ENCODE measurements at places on chromosomes 7 and 10.

DNA sequence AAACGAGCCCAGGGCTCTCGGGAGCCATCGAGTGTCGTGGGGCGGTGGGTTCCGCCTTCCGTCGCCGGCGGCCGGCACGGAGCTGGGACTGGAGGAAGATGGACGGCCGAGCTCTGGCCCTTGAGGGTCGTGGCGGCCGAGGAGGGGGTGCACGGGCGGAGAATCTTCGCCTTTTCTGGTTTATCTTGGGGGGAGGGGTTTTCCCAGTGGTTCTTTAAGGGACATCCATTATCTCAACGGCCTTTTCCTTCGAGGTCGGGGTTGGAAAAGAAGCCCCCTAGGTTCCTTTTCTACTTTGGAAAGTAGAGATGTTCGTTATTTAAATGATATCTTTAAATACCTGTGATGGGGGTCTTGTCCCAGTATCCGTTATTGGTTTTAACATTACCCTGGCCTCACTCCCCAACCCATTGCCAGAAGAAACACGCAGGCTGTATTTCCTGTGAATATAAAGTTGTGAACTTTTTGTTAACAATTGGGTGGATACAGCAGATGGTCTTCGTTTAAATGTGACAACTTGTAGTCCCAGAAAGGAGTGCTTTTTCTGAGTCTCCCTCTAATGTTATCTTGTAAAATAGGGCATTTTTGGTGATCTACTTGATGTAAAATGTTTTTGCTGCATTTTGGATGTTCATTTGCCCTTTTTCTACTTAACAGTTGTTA, 765 bp downstream of the CCAR1 start:
- DNase-seq: no peak

DNA sequence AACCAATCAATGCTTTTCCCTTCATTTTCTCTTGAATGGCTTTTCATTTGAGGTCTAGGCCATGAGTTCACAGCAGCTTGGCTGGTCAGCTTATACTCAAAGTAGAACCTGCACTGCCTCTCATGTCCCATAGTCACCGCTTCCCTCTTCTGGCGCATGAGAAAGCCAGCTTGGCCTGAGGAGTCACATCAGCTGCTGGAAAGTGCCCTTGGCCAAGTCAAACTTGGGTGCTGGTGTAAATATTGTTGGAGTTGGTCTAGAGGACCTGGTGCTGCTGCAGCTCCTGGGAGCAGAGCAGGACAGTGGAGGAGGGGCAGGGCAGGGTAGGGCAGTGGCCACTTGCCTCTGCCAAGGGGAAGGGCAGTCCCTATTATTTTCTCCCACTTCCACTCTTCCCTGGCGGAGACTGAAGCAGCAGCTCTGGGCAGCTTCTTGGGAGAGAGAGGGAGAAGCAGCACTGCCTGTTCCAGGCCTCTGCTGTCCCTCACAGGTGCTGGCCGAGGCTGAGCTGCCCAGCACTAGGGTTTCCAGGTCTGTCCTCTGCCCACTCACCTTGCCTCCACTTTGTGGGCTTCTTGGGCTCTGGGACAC, 12.8 kb downstream of the UBE2D4 start:
- no peak for DNase-seq

DNA sequence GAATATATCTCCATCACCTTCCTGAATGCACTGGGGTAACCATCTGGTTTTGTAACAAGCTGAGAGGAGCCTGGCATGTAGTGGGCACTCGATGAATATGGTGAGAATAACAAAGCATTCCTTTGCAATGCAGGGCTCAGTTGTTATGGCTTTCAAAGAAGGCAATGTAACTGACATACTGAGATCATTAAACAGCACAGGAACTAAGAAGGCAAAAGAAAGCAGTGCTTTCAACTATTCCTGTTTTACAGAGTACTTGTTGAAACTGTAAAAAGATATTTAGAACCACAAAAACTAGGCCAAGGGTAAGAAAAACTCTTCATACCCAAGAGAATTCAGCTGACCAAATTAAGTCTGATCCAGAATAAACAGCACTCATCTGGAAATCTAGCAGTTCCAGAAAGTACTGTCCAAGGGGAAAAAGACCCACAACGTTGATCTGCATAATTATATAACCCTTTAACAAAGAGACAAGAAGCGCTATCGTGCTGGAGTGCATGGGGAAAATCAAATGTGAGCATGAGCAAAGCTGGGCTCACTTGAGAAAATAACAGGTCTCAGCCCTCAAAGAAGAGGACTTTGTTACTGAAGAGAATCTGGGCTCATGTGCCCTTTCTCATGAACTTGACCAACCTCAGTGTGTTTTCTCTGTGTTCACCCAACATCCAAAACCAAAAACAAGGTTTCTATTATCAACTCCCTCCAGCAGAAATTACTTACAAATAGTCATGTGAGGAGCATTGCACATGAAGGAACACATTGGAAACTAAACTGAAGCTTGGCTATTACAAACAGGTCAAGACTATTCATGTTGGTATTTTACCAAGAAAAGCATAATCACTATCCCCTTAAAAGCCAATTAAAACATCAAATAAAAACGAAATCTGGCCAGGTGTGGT, 116.2 kb downstream of the AVL9 start:
- no peak for DNase-seq

DNA sequence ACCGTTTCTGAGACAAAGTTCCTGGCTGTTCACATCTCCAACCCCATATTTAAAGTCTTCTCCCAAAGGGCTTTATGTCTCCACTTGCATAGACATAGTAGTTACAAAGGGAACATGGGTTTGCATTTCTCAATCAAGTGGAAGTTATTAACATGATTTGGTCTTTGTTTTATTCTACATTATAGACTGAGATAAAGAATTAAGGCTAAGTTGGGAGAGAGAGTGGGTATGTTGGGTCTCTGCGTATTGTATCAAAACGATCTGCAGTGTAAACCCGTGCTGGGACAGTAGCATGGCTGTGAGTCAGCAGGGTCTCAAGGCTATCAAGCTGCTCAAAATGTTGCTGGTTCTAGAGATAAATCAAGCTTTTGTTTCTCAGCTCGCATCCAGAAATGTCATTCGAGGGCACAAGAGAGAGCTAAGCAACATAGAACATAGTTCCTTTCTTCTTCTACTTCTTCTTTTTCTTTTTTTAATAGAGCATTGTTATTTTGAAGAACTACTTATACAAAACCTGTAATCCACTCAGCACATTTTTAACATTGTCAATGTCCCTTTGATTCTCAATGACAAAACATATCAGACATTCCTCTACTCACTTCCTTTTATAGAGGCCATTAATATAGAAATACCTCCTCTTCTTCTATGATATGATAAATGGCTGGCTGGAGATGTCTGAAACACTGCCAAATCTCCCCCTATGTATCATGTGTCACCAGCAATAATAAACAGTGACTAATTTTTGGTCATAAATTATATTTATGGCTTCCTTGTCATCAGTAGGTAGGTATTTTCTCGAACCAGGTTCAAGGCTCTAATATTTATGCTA, 34.5 kb upstream of the RHOBTB1 start:
- no peak for DNase-seq

- DNase-seq: no peak
Measured at GRCh38 chr7:74020390-74020789, 7.6 kb upstream of the ELN start.

DNA sequence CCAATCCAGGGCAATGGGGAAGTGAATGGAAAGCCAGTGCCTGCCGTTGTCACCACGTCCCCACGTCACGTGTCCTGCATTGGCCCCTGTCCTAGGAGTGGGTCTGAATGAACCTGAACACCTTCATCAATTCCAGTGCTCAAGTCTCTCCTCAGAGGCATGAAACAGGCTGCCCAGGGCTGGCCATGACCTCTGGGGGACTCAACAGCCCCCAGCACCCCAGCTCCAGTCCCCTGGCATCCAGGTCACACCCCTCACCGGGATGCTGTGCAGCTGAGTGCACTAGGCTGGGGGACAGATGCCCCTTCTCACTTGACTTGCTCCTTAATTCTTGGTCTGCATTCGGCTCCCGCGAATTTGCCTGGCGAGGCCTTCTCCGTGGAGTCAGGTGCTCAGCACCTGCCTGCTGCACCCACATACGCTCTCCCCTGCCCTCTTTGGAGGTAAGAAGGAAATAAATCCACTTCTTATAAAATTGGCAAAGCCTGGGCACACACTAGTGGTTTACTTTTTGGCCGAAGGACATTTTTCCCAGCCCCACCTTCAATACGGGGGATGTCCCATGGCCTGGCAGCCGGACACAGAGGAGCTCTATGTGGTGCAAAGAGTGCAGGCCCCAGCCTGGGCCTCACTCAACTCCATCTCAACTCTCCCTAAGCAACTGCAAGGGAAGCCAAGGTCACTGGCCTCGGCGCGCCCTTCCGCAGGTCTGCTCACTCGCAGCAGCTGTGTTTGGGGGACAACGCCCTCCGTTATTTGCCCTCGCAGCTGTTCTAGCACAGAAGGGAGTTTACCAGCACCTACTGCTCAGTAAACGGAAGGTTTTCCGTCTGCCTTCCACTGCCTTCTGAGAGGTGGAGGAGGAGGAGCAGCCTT, 77.6 kb upstream of the SHH start:
- DNase-seq: no peak

DNA sequence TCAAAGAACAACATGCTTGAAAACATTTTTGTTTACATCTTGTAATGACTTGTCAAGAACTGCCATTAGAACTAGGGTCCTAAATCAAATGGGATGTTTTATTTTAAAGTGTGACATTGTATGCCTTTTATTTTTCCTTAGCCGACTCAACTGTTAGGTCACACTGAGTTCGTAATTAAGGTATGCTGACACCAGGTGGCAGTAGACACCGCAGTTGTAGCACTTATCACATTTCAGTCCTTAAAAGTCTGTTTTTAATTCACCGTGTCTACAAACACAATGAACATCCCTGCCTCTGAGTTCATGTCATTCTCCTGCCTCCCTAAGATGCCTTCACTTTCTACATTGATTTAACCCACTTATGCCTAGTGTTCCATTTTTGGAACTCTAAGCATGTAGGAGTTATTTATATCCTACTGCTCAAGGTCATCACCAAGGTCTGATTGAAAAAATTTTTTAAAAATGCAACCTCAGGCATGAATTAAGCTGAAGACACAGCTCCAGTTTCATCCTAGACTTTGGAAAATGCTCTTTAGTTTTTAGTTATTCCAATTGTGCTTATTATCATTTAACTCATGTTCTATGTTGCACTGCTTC, 186.1 kb downstream of the BMPER start:
- no peak for DNase-seq

GRCh38 chr10:3786295-3787015, 1.4 kb upstream of the KLF6 start:
- peak; percentile 53 for DNase-seq

GRCh38 chr10:44650691-44651661, 260.2 kb upstream of the TMEM72 start:
- DNase-seq: no peak

DNA sequence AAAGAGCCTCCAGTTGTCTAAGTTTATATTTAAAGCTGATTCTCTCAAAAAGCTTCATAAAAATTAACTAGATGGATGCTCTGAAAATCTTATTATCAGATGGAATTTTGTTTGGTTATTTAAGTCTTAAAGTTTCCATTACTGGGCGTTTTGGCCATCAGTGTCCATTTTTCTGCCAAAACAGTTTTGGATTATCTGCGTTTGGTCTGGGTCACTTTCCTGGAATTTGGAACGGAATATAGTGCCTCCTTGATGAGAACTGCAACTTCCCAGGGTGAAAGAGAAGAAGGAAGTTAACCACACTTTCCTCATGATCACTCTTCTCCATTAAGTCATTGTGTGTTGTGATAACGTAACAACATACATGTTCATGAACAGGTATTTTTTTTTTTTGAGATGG, 764.9 kb upstream of the AUTS2 start:
- DNase-seq: no peak

- no peak for DNase-seq
Measured at GRCh38 chr10:36171556-36171952, 529.5 kb upstream of the FZD8 start.

GRCh38 chr7:42698600-42699374, 213.1 kb downstream of the C7orf25 start:
- no peak for DNase-seq

DNA sequence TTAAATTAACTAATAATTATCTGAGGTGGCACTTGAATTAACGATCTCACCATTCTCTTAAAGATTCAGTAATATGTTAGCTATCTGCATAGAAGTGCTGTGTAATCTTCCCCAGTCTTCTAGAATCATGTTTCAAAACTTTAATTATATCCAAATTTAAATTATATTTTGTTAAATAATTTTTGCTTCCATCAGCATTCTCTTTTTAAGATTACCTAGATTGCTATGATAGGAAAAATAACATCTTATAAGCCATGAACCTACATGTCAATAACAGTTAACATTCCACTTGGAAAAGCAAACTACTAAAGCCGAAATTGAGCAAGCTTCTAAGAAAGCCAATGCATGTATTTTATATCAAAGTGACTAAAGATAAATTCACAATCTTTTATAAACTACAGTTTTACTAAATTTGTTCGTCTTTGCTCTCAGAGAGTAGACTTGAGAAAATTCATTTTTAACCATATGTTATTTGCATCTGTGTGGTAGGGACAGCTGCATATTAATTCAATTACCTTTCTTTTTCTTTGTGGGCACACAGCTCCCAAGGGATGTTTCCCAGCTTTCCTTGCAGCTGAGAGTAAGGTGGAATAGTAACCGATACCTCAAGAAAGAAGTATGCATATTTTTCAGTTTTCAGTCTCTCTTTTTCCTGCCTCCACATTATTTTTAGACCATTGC, 105.4 kb upstream of the ABCB5 start:
- DNase-seq: no peak

DNA sequence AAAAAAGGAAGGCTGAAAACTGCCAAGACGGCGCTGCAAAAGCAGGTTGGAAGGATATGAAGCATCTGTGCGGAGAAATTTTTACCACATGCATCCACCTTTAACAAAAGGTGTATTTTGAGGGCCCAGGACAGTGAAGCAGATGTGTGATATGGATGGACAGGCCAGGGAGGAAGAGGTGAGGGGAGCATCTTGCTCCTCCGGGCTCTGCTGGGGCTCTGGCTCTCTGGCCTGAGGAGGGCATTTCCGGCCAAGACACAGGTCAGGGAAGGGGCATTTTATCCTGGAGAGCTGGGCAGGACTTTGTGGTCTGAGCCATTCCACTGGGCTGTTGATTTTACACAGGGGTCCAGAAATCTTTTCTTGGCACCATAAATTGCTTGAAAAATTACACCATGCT, 175.1 kb downstream of the ZMYND11 start:
- DNase-seq: no peak

- DNase-seq: no peak
Measured at GRCh38 chr7:2953099-2953498, 90.6 kb downstream of the CARD11 start.

GRCh38 chr10:86547296-86547695, 25.7 kb upstream of the WAPL start:
- no peak for DNase-seq

GRCh38 chr7:15411019-15411418, 150.8 kb downstream of the AGMO start:
- no peak for DNase-seq

- DNase-seq: peak; percentile 70
Measured at GRCh38 chr10:84177541-84178141, 4.0 kb downstream of the GPR15LG start.

GRCh38 chr7:74452748-74453321, 871 bp upstream of the GTF2IRD1 start:
- no peak for DNase-seq

GRCh38 chr10:110600487-110601101, 33.1 kb downstream of the SMC3 start:
- peak; percentile 8 for DNase-seq
